Right lung (tissue), 10 donors: ENCODE measurements at places on chromosomes 2 and 18. TPM values are rescaled to one million over a fixed set of nuclear protein-coding genes. Genes with fewer than 3 reads are reported as not detected.

The APOB gene
- polyA plus RNA-seq: 11.2 TPM

DNA sequence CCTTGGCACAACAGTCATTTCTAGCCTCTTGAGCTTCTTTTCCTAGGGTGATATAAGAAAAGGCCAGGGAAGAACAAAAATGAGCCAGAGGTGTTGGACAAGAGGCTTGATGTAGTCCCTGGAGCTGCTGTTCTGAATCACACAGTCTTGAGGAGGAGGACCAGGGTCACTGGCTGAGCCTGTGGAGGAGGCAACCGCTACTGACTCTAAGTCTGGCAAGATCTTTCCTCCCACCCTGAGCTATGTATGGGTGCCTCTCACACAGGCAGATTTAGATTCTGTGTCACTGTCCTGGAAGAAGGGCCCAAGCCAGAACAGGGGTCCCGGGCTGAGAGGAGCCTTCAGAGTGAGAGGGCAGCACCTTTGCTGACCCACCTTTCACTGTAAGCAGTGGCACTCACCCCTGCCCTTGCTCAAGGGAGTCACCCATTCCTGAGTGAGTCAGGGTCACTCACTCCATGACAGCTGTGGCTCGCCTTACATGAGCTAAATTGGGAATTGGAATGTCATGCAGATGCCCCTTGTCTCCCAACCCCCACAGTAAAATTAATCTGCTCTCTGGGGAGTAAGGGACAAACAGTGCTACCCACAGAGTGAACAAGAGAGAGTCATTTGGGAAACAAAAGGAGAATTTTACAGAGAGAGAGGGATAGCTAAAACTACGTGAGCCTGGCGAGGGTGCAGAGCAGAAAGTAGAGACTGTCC lies at the start of gene TRIM54:
TSS of gene TRIM54 (plus strand) at position 575 of the 705 bp plus-strand sequence. CDS start 303 bp downstream, outside the sequence.
- no peak for DNase-seq

GRCh38 chr2:231187736-231188505 lies 10.5 kb upstream of the ARMC9 start:
- no peak for DNase-seq

DNA sequence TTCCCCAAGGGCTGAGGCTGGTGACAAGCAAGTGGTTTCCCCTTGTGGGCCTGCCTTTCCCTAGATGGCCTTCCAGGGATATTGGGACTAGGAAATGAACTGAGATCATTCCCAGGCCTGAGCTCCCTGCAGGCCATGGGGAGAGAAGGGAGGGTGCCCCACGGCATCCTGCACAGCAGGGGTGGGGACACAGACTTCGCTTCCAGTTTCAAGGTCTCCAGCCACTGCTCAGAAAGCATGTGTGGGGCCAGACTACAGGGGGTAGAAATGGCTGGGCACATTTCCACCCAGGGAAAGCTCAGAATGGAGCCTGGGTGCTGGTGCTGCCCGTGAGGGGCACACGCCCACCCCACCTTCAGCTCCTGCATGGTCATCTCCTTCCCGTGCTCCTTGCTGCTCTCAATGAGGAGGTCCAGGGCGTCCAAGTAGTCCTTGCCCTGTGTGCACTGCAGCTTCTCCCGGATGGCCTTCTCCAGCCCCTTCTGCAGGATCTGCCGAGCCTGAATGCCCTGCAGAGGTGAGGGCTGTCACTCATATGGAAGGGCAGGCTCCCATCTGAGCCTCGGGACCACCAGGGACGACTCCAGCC lies 13.2 kb downstream of the CYP26B1 start:
- DNase-seq: no peak

DNA sequence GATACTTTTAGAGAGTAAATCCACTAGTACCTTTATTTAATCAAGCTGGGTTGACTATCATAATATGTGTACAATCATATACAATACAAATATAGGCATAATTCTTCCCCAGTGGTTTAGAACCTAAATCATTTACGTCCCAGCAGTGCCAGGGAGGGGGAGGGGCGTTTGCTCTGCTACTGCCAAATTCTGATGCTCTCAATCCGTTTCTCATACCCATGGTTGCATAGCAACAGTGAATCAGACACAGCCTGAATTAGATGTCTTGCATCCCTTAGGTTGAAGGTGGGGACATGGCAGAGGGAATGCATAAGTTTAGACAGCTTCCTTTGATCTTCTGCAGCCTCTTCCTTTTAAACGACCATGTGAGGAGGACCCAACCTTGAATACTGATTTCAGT lies 135.4 kb downstream of the ABCA12 start:
- peak; percentile 10 for DNase-seq

- DNase-seq: no peak
These were observed 8.3 kb upstream of the CHST10 start for GRCh38 chr2:100425573-100426383.

DNA sequence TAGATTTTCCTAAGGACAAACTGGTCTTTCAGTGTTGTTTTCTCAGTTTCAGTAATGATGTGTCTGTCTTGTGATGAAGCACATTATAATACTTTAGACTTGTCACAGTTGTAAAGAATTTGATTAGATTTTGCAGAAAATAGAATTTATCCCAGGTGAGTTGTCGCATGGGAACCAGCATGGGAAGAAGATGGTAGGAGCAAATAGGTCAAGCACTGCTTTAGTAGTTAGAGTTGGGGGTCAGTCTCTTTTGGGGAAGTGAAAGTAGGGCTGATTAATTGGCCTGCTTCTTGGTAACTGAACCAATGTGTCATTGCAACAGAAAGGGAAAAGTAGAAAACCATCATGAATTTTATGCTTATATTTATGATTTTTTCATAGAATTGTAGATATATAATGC lies 153.2 kb upstream of the MYO3B start:
- no peak for DNase-seq
